ENCODE measurements at places on chromosomes 5 and 9.

DNA sequence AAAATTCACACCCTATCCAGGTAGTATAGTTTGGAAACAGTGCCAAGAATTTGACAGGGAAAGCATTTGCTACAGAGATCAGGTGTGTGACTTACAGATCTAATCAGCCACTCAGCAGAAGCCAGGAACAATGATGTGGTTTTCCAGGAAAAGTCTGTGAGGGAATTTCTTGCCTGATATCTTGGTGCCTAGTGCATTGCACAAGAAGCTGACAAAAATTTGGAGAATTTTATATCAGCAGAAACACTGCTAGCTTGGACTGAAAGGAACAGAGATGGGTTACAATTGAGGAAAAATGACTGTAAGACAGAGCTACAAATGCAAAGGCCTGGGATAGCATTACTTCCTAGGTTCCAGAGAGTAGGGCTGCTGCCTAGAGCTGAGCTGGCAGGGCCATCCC, 658.1 kb upstream of the CHD1 start:
- no peak for DNase-seq

DNA sequence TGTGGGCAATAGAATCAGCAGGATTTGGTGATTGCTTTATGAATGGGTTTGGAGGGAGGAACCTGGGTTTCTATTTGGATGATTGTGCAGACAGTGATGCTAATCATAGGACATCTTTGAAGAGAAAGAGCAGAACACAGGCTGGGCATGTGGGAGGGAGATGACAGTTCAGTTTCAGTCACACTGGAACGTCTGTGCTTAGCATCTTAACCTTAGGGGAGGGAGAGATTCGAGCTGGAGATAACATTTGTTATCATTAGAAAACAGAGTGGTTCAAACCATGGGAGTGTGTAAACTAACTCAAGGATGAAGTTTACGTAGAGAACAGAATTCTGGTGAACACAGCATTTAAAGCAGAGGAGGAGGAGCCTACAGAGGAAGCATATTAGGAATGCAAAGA, 138.6 kb upstream of the PPP2R2B start:
- DNase-seq = no peak

DNA sequence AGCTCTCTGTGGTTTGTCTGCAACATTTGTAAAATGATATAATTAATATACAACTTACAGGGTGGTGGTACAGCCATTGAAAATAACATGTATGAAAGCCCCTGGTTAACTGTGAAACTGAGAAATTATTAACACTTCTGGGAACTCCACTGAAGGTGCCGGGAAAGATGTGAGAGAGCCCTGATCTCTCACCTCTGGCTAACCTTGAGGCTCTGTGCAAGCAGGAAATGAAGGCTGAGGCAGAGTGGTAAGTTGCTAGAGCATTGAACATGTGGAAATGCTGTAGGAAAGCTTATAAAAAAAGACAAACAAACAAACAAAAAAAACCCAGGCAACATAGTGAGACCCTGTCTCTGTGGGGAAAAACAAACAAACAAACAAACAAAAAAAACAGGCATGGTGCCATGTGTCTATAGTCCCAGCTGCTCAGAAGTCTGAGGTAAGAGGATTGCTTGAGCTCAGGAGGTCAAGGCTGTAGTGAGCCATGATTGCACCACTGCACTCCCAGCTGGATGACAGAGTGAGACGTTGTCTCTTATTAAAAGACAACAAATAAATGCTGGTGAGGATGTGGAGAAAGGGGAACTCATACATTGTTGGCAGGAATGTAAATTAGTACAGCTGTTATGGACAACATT, 7.5 kb downstream of the CATSPER3 start:
- no peak for DNase-seq

GRCh38 chr5:28110781-28111180, 1072.4 kb upstream of the CDH9 start:
- DNase-seq = no peak

DNA sequence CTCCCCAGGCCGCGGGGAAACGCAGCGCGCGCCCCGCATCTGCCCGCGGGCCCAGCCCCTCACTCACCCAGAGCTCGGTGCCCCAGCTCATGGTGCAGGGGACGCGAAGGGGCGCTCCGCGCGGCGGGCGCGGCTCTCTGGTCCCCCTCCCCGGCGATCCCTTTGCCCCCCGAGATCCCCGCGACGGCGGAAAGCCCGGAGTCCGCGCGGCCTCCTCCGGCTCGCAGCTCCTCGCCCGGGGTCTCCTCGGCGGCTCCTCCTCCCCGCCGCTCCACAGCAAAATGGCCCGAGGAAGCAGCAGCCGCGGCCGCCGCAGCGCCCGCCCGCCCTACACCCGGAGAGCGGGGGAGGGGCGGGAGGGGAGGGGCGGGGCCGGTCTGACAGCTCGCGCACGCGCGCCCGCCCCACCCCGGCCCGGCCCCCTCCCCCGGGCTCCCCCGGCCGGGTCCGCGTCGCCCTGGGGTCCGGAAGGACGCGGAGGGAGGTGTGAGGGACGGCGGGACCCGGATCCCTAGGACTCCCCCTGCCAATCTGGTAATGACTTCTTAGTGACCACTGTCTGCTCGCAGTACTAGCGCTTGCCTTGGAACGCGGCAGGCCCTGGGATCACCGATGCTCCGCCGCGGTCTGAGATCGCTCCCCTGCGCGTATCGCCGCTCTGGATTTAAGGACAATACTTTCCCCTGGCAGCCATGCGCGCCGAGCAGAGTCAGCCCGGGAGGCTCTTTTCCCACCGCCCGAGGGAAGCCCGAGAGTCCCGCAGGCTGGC, at the start of gene FNBP1:
Gene FNBP1, minus strand, starts transcription at position 305 of the 769 bp plus-strand sequence. Its CDS starts 214 bp downstream, at position 91.
- peak; percentile 91 for DNase-seq

- peak; percentile 80 for DNase-seq
Measured at GRCh38 chr5:138503487-138504270, 38.4 kb downstream of the EGR1 start.

DNA sequence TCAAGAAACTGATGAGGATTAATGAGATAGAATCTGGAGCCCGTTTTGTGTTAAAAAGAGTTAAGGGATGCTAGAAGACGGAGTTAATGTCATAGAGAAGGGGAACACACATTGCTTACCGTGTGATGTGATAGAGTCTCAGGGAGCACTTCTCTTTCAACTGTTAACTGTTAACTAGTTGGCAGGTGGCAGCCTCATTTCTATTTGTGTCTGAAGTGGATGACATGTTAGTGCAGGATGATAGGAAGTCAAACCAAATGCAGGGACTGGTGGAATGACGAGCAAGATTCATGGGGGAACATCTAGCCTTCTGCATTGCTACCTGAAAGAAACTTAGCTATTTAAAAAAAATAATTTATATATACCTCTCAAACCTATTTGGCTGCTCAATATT, 222.7 kb downstream of the MAST4 start:
- no peak for DNase-seq

DNA sequence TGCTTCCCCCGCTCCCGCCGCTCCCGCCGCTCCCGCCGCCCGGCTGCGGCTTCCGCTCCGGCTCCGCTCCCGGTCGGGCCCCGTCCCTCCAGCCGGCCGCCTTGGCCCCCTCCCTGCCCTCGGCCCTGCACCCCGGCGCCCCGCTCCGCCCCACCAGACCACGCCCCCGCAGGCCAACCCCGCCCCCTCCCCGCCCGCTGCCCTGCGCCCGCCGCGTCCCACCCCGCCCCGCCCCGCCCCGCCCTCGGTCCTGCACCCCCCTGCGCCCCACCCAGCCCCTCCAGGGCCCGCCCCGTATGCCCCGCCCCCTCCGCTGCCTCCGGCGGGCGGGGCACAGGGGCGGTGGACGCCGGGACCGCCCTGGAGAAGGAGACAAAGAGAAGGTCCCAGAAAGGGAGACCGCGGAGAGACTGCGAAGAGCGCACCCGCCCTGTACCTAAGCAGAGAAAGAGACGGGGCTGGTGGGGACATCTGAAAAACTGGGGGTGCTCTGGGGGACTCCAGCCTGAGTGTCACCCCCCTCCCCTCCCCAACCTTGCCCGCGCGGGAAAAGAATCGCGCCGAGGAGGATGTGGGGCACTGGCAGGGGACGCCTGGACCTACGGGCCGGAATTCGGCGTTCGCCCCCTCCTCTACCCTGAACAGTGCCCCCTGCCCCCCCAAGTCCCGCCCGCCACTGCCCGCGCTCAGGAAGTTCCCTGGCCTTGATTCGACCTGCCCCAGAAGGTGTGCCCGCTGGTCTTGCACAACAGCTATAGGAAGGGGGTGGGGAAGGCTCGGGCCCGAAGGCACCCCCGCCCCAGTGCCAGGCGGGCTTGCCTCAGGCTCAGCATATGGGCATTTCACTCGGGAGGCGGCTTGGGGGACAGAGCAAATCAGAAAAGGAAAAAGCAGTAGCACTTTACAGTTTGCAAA, 42.8 kb upstream of the STXBP1 start:
- peak; percentile 74 for DNase-seq

- peak; percentile 96 for DNase-seq
Measured at GRCh38 chr5:643351-643801, 31.2 kb downstream of the CEP72 start.

DNA sequence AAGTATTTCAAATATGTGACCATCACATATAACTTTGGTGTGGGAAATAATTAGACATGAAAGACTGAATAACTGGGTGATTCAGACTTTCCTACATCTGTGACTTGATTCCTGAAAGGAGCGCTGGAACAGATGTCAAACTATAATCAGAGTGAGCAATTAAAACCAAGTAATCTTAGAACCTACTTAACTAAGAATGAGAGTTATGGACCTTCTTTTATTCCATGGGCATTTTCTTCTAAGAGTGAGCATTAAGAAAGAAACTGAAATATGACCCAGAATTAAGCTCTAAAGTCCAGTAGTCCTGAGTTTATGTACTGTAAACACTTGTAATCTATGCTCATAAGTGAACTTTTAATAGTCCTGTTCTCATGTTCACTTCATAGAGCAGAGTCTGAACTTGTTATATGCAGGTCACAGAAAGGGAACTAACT, 68.4 kb downstream of the PAM start:
- no peak for DNase-seq
